ENCODE measurements at places on chromosomes 6 and 20.

DNA sequence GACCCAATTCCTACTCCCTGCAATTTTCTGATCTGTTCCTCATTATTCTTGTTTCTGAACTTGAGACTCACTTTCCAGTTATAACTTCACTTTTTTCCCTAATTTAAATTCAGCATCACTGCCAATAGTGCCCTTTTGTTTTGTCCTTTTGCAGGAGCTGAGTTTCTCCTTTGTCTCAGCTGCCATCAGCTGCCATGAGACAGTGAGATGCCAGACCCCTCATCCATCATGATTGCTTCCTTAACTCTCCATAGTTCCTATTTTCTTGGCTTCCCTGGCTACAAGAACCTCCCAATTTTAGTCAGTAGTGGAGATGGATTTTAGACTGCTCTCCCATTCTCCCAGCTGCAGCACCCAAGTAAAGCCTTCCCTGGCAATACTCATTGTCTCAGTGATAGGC, 518.1 kb downstream of the HDGFL1 start:
- no peak for DNase-seq

DNA sequence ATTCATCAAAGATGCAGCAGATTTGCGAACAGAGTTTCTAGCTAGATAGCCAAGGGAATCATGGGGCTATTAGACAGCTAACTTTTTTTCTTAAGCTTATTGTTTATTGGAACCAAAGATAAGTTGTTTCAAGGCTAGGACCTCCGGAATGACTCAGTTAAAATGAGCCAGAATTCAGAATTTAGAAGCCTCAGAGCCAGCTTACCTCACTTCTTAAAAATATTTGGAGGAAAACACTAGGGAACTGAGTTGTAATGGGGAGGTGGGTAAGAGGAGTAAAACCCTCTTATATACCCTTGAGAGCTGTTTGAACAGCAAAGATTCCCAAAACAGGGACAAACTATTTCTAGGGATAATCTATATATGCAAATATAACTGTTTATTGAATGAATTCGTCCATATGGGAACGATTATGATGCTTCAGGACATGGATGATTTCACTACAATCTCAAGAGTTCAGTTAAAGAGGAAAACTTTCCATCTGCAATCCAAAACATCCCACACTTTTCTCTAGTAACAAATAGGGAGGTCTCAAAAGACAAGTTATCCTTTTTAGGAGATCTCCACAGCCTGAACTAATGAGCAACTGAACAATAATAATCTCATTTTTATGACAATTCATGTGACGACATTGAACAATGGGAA, 12.6 kb upstream of the CARMIL1 start:
- no peak for DNase-seq

DNA sequence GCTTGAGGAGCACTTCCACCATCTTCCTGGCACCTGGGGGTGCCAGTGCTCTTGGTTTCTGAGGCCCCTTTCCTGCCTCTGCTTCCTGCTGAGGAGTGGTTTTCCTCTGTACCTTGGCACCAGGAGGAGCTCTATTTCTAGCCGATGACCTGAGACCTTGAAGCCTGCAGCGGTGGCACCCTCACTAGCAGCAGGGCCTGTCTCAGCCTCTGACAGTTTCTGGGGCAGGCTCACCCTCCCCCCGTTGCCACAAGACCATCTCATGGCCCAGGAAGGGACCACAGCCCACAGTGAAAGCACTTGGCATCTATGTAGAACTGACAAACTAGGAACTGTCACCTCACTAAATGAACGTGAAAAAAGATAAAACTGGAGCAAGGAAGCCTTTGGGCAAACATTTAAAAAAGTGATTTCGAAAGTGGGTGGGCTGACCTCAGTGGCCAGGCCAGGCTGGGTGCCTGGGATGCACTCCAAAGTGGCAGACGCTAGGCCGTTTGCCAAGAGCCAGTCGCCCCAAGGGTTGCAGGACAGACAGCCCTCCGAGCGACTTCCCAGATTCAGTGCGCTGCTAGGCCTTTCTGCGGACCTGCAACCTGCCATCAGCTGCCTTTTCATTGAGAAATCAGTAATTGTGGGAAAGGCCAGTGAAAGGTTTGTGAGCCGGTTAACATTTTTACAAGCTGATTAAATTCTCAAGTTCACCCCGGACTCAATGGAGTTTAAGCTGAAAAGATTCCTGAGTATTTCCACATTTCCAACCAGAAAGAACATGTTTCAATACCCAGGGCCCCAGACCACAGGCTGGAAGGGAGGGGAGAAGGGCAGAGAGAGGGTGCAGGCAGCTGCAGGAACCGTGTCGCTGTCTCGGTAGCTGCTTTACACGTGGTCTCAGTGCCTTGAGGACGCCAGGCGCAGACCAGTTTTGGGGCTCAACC, 303.7 kb downstream of the ESR1 start:
- no peak for DNase-seq

DNA sequence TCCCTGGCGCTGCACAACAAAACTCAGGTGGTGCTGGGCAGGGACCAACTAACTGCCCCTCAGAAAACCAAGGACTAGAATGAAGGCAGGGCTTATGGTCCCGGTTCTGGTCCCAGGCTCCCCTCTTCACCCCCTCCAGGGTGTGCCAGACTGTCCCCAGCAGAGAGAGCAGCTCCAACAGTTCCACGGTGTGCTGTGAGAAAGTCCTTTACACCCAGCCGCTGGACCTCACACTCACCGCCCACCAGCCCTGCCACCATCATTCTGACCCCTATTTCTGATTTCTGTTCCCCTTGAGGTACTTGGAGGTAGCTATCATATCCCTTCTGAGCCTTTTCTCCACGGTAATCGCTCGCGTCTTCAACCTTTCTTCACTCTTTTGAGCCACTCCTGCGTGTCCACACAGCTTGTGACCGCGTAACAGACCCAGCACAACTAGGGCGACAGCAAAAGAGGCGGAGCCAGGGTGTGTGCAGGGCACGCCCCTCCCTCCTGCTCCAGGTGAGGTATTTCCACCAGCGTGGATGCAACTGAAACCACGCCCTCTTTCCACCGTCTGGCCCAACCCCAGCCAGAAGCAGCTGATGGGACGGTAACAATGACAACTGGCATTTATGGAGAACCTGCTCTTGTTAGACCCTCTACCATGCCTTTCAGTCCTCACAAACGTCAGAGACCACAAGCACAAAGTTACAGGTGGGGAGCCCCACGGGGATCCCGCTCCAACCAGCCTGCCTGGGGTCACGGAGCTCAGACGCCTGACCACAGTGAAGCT, 2.3 kb downstream of the PXDC1 start:
- DNase-seq: no peak

GRCh38 chr20:50305636-50306477, 115.2 kb downstream of the CEBPB start:
- no peak for DNase-seq

DNA sequence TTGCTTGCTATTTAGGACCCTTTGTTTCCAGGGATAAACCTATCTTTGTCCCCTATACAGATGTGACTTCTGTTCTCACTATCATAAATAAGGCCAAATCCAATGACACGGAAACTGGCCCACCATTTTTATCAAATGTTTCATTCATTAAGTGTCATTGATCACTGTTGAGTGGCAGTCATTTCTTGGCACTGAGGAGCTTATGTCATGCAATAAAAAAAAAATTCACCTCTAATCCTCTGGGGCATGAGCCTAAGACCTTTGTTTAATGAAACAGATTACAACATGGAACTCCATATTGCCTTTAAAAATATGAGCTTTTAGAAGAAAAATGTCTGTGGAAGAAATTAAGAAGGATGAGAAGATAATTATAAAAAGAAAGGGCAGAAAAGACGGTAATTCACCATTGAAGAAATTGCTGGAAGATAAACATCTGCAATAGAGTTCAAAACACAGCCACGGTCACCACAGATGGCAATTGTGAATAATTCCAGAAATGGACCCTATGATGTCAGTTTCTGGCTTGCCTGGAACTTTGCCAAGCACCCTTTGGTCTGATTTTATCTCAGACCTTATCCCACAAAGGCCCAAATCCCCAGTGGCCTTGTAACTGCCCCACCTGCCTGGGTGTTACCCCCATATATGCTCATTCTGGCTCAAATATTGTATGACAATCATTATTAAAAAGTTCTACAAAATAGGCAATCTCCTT, 91.1 kb downstream of the DST start:
- DNase-seq: no peak

GRCh38 chr6:19804205-19805128, 32.7 kb upstream of the ID4 start:
- peak; percentile 74 for DNase-seq

DNA sequence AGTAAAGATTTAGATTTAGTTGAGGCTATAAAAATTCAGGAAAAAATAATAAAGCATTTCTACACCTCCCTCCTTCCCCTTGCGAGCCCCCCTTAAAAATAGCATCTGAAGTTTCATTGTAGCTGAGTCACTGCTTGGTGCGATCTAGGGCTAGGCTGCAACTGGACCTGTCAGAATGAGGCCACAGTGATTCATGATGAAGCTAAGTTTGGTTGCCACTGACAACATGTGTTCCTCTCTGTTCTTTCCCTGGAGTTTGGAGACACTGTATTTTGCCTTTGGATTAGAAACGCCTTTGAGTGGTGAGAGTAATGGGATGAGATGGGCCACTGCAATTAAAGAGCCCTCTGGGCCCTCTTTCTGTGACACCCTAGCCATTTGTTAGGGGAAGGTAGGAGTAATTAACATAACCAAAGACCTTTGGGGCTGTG, 334.1 kb downstream of the NRN1 start:
- DNase-seq: no peak

- no peak for DNase-seq
Measured at GRCh38 chr6:13286181-13286580, 42.2 kb downstream of the TBC1D7 start.

GRCh38 chr6:135158397-135158796, 22.7 kb upstream of the MYB start:
- DNase-seq: no peak

DNA sequence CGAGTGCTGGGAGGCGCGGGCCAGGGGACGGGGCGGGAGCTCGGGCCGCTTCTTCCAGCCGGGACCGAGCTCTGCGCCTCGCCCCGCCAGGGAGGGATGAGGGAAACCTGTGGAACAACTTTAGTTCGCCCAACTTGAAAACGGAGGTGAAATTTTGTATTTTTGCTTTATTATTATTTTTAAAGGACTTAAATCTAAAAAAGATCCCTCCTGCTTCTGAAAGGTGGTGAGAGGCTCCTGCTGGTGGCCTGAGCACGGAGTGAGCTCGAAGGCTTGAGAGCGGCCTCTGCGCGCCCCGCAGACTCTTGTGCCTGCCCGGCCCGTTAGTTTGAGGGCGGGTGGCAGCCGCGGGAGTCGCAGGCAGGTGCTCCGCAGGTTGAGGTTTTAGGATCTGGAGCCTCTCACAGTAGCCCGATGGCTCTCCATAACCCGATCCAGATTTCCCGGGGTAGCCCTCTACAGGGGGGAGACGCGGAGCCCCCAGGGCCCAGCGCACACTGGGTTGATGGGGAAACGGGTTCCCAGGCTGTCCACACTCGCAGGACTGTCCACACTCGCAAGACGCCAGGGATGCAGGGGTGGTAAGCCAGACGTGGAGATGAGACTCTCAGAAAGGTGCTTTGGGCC, 46.2 kb upstream of the SUPT3H start:
- no peak for DNase-seq

DNA sequence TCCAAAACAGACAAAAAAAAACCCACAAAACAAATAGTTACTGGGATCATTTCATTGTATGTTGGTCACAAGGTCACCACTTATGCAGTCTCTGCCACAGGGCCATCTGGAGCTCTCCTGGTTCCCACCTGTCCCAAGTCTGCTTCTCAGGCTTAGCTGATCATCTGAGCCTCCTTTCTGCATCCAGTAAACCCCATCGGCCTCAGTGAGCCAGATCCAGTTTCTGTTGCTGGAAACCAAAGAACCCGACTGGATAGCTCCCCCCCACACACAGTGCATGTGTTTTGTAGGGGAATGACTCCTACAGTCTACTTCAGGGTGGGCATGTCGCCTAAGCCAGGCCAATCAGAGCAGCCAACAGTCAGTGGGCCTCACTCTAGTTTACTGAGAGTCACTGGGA, 233.3 kb downstream of the PREX1 start:
- no peak for DNase-seq

DNA sequence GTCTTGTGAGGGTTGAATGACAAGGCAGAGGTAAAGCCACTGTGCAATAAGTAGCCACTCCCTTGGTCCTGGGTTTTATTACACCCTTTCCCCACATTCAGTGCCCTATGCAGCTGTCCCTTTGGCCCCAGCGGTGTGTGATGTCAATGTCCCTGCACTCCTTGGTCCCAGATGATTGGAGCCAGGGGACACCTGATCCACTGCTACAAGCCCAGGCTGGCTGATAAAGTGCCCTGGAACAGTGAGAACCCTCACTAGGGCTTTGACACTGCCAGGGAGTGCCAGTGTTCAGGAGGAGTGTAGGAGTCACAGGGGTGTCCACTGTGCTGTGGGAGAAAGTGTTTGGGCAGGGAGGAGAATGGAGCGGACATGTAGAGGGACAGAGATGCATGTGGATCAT, 30.4 kb downstream of the GABRR1 start:
- DNase-seq: no peak

DNA sequence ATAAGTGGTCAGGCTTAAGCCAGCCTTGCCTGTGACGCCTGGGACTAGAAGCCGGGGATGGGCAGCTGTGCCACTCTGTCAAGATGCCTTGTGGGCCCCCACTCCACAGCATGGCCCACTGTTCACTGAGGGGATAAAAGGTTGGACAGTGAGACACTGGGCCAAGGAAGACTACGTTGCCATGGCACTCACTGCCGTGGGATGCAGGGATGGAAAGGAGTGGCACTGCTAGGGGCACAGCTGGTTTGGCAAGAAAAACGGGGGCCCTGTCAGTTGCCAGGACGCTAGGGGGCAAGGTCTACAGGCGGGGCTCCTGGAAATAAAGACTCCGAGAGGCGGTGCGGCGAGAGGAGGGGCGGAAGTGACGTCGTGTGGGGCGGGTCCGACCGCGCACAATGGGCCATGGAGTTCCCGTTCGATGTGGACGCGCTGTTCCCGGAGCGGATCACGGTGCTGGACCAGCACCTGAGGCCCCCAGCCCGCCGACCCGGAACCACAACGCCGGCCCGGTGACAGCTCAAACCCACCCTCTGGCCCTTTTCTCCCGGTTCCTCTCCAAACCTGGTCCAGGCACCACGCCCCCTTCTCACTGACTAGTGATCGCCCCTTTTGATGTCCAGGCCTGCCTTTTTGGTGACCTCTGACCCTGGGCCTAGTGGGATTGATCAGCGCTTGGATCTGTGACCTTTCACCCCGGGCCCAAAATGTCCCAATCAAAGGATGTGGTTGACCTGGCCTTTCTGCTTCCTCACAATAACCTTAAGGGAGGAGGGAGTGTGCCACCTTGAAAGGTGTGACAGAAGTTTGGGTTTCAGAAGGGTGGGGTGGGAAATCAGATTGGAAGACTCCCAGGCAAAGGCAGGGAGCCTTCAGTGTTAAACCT, at the start of gene ATAT1:
TSS of gene ATAT1 (plus strand) at position 391 of the 883 bp plus-strand sequence.
- DNase-seq: no peak

GRCh38 chr6:44530209-44530909, 142.9 kb downstream of the CDC5L start:
- no peak for DNase-seq

GRCh38 chr20:53611449-53611894, 17.8 kb upstream of the ZNF217 start:
- DNase-seq: no peak

DNA sequence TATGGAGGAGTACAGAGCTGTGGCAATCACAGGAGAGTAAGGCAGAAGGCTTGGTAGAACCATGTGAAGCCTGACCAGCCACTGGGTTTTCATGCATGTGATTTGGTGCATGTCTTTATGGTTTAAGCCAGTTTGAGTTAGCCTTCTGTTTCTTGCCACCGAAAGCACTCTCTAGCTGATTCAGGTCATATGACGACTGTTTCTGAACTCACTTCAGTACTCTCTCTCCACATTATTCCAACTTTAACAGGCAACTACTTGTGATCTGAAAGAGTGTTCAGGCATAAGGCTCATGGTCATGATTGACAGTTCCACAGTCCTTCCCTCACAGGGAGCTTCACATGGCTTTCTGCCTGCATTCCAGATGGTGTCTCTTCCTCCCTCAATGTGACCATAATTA, 63.3 kb upstream of the TAB2 start:
- no peak for DNase-seq
